ENCODE measurements at places on chromosomes 16 and 17. TPM values are rescaled to one million over a fixed set of nuclear protein-coding genes. Genes with fewer than 3 reads are reported as not detected.

ALOX15 gene
- total RNA-seq: not detected

- peaks cover 10% of the 10 kb centered on the region for H3K4me1 ChIP-seq
- H3K4me3 ChIP-seq: no peak overlapping the region
- no peaks in the 10 kb centered on the region for H3K36me3 ChIP-seq
- DNase-seq: no peak
Measured at GRCh38 chr16:67989322-67990017, 9.2 kb upstream of the DPEP3 start.

TOP2A gene
- 2.0 TPM for total RNA-seq

- H3K27ac ChIP-seq: no peak overlapping the region
- DNase-seq: no peak
- peaks cover 6% of the 10 kb centered on the region for H3K4me1 ChIP-seq
- no peaks in the 10 kb centered on the region for H3K27me3 ChIP-seq
- H3K4me3 ChIP-seq: no peak overlapping the region
Measured at GRCh38 chr16:86772671-86773353, 194.5 kb downstream of the FOXL1 start.

P2RX5 gene
- not detected for total RNA-seq

DNA sequence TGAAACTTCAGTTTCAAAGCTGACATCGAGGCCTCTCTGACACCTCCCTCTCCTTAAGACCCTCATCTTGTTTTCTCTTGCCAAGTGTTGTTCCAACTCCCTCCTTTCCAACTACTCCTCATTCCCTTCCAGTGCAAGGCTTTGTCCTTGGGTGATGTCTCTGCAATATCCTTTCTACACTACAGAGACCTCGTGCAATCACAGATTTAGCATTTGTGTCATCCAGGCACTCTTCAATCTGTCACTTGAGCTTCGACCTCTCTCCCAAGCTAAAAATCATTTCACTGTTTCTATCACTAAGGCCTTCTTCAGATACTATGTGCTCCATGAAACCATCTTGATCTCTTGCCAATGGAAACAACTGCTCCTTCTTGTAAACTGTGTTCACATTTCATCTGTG lies 31.6 kb downstream of the TEKT3 start:
- no peaks in the 10 kb centered on the region for H3K4me1 ChIP-seq
- no peak overlapping the region for H3K27ac ChIP-seq
- no peaks in the 10 kb centered on the region for H3K36me3 ChIP-seq
- no peaks in the 10 kb centered on the region for H3K27me3 ChIP-seq
- no peak overlapping the region for H3K4me3 ChIP-seq
- no peak for DNase-seq

KRTAP17-1 gene
- total RNA-seq: not detected

- H3K36me3 ChIP-seq: no peaks in the 10 kb centered on the region
- no peaks in the 10 kb centered on the region for H3K27me3 ChIP-seq
- no peak for DNase-seq
- no peak within 1 kb of the TSS for H3K27ac ChIP-seq
Measured at GRCh38 chr16:82034981-82035612, at the start of gene HSD17B2. Gene HSD17B2 (plus strand): TSS chr16:82035253. CDS start chr16:82035425, 172 bp downstream.

DNA sequence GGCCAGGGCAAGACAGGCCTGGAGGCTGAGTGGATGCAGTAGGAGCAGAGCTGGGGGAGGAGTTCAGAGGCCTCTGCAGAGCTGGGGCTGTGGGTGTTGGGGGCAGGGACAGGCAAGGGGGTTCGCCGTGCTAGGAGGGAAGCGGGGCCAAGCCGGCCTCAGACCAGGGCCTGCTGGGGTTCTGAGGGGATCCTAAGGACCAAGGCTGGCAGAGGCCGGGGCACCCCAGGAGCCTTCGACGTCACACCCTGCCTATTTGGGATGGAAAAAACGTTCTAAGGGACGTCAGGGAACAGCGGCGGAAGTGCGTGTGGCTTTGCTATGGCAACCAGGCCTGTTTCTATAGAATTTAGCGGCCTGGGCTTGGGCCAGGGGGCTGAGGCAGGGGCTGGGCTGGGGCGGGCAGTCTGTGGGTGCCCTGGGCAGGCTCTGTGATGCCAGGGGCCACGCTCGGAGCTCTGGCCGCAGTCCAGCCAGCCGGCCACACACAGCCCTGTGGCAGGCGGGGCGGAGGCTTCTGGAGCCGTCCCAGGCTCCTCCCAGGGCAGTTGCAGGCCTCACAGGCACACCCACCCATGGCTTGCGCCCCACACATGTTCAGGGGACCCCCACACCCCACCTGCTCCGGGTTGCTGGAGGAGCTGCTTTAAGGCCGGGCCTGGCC lies 3.7 kb downstream of the TRAF7 start:
- no peak for DNase-seq
- peak overlapping the region; percentile 57 for H3K27ac ChIP-seq
- H3K27me3 ChIP-seq: no peaks in the 10 kb centered on the region
- no peak overlapping the region for H3K4me3 ChIP-seq
- peaks cover 43% of the 10 kb centered on the region for H3K4me1 ChIP-seq

FADS6 gene
- total RNA-seq: not detected

KRT17 gene
- total RNA-seq: not detected

DNA sequence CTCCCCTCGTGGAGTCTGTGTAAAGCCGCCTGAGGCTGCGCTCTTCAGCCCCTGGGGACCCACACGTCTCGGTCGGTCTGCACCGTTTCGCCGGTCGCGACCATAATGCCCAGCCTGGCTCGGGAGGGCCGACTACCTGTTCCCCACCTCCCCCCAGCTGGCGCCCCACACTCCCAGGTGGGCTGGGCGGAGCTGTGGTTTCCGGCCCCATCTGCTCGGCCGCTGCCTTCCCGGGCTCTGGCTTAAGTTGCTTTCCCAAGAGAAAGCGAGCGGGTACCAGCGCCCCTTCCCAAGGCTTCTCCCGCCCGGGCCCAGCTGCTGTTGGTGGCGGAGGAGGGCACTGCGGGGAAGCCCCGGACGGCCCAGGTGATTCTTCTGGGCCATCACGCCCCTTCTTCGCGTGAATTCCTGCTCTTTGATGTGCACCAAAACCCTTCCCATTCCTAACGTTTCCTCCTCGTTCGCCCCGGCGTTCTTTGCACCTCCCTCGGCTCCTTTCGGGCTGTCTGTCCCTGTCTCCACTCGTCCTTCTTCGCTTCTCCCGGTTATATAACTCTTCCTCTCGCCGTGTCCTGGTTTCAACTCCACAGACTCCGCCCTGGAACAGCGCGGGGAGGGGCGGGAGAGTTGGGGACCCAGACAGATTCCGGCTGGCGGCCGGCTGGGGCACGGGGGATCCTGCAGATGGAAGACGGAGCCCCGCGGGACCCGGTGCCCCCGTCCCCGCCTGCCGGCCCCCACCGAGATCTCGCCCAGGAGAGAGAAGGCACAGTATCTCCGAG lies 2.0 kb downstream of the KDM6B start:
- peak overlapping the region; percentile 75 for H3K4me3 ChIP-seq
- H3K27me3 ChIP-seq: no peaks in the 10 kb centered on the region
- H3K27ac ChIP-seq: peak overlapping the region; percentile 98

DNA sequence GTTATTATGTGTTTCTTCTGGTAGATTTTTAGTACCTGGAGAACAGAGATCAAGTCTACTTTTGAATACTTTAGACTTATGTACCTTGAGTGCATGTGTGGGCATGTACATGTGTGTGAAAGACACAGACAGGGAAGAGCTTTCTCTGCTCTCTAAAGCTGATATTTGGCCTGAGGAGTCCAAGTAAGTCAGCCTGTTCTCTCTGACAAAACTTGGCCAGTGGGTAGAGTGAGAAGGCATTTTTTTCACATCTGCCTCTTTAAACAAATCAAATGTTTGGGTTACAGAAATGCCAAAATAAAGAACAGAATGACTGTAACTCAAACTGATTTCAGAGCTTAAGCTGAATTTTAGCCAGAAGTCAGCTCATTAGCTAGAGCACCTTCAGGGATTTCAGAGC lies 309.7 kb upstream of the DYNLRB2 start:
- H3K4me3 ChIP-seq: no peak overlapping the region
- H3K27me3 ChIP-seq: no peaks in the 10 kb centered on the region
- no peaks in the 10 kb centered on the region for H3K4me1 ChIP-seq
- no peaks in the 10 kb centered on the region for H3K36me3 ChIP-seq
- H3K27ac ChIP-seq: no peak overlapping the region
- no peak for DNase-seq

DNA sequence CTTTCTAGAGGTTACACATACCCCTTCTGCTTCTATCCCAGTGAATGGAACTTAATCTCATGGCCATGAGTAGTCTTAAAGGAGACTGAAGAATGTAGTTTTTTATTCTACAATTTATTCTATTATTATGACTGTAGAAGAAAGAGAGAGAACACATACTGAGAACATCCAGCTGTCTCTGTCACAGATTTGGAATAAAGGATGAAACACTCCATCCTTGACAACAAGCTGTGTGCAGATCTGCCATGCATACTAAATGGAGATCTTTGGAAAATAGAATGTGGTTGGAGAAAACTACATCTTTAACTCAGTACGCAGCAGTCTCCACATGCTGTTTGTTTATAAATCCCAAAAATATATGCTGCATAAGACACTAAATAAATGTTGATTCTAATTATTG lies 54.1 kb upstream of the NUDT7 start:
- H3K27me3 ChIP-seq: no peaks in the 10 kb centered on the region
- no peak for DNase-seq
- no peak overlapping the region for H3K4me3 ChIP-seq

FOXJ1 gene
- total RNA-seq: 5.5 TPM

DNA sequence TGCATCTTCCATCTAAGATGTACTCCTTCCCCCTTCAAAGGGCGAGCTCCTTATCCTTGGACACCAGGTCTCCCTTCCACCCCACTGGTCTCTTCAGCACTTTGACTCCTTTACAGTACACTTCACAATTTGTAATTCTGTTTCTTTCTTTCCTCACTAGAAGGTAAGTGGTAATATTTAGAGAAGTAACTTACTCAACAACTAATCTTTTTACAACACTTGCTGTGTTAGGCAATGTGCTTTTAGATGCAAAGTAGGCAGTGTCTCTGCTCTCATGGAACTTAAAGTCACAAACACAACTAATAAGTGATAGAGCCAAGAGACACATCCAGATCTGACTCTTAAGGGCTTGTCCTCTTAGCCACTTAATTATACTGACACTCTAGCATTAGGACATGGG lies 6.4 kb downstream of the SIAH1 start:
- peaks cover 79% of the 10 kb centered on the region for H3K4me1 ChIP-seq
- no peak overlapping the region for H3K4me3 ChIP-seq
- DNase-seq: no peak
- no peaks in the 10 kb centered on the region for H3K27me3 ChIP-seq
- H3K27ac ChIP-seq: no peak overlapping the region
- H3K36me3 ChIP-seq: no peaks in the 10 kb centered on the region

DNA sequence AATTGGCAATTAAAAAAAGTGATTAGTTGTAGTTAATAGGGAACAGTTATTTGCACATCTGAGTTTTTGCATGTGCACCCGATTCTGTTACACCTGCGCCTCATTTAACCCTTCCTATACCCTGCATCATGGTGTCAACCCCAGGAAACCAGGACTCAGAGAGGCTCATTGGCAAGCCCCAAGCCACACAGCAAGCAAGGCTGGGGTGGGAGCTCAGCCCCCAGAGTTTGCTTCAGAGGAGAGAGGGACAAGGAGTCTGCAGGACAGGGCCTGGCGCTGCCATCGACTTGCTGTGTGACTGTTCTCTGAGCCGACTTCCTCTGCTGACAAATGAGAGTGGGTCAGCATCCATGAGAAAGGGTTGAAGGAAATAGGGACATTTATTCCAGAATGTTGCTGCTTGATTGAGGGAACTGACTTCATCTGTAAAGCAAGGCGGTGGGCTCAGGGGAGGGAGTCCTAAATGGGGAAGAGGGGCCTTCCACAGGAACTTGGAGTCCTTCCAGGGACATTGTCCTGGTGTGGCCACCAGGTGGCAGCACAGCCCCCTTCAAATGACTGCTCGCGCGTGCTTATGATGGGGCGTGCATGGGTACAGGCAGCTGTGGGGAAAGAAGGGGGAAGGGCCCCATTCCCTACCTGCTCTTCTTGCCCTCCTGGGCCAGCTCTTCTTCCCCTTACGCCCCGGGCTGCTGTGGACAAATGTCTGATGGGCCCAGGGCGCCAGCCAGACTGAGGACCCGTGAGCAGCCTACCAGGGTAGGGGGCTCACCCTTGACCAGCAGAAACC lies 51.6 kb downstream of the NT5M start:
- H3K27me3 ChIP-seq: no peaks in the 10 kb centered on the region
- peak; percentile 69 for DNase-seq

DNA sequence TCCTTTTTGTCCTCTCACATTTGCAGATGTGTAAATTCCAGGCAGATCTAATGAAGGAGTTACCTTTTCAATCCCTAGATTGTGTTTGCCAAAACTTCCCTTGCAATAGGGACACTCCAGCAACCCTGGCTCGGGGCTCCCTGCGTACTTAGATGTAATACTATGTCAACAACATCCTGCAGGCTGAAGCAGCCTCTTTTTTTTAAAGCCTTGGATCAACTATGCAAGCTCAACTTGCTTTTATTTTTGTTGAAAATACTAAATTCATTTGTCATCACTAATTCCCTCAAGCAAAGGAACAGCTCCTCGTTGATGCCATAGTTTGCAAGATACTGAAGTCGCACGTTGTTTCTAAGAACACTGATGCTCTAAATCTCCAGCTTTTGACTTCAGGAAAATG lies 59.1 kb downstream of the GRIN2A start:
- no peak overlapping the region for H3K27ac ChIP-seq
- no peak overlapping the region for H3K4me3 ChIP-seq

RNF135 gene
- 31.7 TPM for total RNA-seq

- DNase-seq: peak; percentile 90
- H3K27me3 ChIP-seq: no peaks in the 10 kb centered on the region
- H3K4me1 ChIP-seq: peaks cover 30% of the 10 kb centered on the region
Measured at GRCh38 chr16:8674413-8675022, at the start of gene ABAT. Gene ABAT (plus strand): TSS chr16:8674617. CDS start chr16:8735740, 61,123 bp downstream.

- no peaks in the 10 kb centered on the region for H3K27me3 ChIP-seq
- H3K36me3 ChIP-seq: no peaks in the 10 kb centered on the region
- peak overlapping the region; percentile 99 for H3K27ac ChIP-seq
Measured at GRCh38 chr16:73046849-73047214, 1.1 kb downstream of the ZFHX3 start.

DNA sequence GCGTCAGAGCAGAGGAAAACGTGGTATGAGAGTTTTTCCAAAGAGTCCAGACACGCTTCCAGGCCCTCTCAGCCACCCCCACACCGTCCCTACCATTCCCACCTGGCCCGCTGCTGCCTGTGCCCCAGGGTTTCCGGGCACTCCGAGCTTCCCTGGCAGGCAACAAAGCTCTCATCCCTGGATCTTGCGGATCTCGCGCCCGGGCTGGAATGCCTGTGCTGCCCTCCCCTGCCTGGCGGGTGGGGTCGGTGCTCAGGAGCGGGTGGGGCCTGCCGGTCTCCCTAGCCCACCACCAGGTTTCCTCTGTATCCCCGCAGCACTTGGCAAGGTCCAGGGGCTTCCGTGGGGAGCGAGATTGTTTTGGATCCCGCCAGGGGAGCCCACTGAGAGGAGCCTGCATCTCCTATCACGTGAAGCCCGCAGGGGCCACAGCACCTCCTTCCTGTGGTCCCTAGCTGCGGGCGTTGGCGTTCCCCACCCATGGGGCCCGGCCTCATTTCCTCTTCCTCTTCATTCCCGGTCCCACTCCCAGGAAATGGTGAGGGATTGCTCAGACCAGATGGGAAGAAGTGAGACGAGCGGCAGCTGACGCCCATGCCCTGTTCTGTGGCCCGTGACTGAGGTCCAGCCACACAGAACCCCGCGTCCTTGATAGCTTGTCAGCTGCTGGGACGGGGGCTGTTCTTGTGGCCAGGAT lies 11.0 kb downstream of the TBC1D24 start:
- H3K4me1 ChIP-seq: peaks cover 42% of the 10 kb centered on the region
- H3K27me3 ChIP-seq: no peaks in the 10 kb centered on the region
- no peak overlapping the region for H3K4me3 ChIP-seq
- H3K36me3 ChIP-seq: no peaks in the 10 kb centered on the region

MXRA7 gene
- 425 TPM for total RNA-seq

TBC1D3 gene
- not detected for total RNA-seq

GRCh38 chr16:56609463-56609921 lies 1.1 kb downstream of the MT2A start:
- H3K27me3 ChIP-seq: no peaks in the 10 kb centered on the region
- peaks cover 47% of the 10 kb centered on the region for H3K4me1 ChIP-seq
- no peaks in the 10 kb centered on the region for H3K36me3 ChIP-seq
- peak overlapping the region; percentile 97 for H3K27ac ChIP-seq
- peak overlapping the region; percentile 61 for H3K4me3 ChIP-seq

Measured in thyroid gland (tissue), 4 donors.